ENCODE measurements at places on chromosomes 1 and 21. TPM values are rescaled to one million over a fixed set of nuclear protein-coding genes. Genes with fewer than 3 reads are reported as not detected.

GRCh38 chr1:6365047-6365446, 28.5 kb downstream of the ACOT7 start:
- DNase-seq: no peak

GRCh38 chr1:10941891-10942541, 70.4 kb upstream of the TARDBP start:
- peak; percentile 41 for DNase-seq

Gene PARP1
- total RNA-seq: 292 TPM

GRCh38 chr1:228938537-228938901, 203.2 kb downstream of the RHOU start:
- DNase-seq: no peak

Gene S100A16
- 1.1 TPM for total RNA-seq

- no peak for DNase-seq
Measured at GRCh38 chr1:180165509-180166435, 11.1 kb downstream of the QSOX1 start.

Gene FAM151A
- not detected for total RNA-seq

DNA sequence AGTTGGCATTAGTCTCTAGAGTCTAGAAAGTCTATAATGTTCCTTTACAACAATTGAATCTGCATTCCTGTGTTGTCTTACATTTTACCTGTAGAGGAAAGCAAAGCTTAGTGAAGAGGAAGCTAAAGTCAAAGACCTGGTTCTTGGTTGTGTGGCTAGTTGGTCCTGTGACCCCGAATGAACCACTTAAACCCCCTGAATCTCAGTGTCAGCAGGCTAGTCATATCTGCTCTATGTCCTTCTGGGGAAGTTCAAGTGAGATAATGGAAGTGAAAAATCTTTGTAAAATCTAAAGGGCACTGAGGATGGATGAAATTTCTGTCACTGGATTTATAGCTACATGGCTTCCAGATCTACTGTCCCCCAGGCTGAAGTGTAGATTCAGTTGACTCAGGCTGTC, 24.0 kb upstream of the AIM2 start:
- DNase-seq: no peak

- DNase-seq: no peak
Measured at GRCh38 chr21:15422783-15423182, 307.0 kb upstream of the USP25 start.

All from hematopoietic multipotent progenitor cell (in vitro differentiated cells).